ENCODE measurements at places on chromosomes 12 and 14. TPM values are rescaled to one million over a fixed set of nuclear protein-coding genes. Genes with fewer than 3 reads are reported as not detected.
A peak's percentile ranks its signal among the peaks of the same experiment; 100 is the strongest.

DNA sequence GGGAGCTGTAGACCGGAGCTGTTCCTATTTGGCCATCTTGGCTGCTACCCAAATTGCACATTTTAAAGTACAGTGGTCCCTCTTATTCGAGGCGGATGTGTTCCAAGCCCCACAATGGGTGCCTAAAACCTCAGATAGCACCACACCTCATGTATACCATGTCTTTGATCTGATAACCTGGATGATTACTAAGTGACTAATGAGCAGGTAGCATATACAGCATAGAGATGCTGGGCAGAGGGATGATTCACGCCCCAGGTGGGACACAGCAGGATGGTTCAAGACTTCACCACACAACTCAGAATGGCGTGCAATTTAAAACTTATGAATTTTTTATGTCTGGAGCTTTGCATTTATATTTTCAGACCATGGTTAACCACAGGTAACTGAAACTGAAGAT lies 255.0 kb downstream of the AKAP6 start:
- DNase-seq, result no peak

- DNase-seq, result no peak
Measured at GRCh38 chr12:4270831-4271716, 2.5 kb upstream of the CCND2 start.

- peak; percentile 91 for DNase-seq
Measured at GRCh38 chr14:23154964-23155587, 28.4 kb downstream of the SLC7A8 start.

- no peak for DNase-seq
Measured at GRCh38 chr14:22976620-22977433, 5.5 kb downstream of the AJUBA start.

DNA sequence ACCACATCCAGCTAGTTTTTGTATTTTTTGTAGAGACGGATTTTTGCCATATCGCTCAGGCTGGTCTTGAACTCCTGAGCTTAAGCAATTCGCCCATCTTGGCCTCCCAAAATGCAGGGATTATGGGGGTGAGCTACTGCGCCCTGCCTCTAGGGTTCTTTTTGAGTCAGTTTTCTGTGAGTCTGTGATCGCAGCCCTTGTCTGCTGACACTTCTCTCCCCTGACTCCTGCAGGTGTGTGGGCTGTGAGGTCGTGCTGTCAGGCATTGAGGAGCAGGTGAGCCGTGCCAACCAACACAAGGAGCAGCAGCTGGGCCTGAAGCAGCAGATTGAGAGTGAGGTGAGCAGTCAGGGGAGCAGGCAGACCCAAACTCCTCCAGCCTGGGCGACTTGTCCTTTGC lies 6.3 kb downstream of the COPS7A start:
- DNase-seq, result no peak

- DNase-seq, result no peak
Measured at GRCh38 chr14:31162910-31163649, 44.5 kb downstream of the HECTD1 start.

GRCh38 chr12:110661337-110661972 lies 27.5 kb downstream of the HVCN1 start:
- no peak for DNase-seq

DNA sequence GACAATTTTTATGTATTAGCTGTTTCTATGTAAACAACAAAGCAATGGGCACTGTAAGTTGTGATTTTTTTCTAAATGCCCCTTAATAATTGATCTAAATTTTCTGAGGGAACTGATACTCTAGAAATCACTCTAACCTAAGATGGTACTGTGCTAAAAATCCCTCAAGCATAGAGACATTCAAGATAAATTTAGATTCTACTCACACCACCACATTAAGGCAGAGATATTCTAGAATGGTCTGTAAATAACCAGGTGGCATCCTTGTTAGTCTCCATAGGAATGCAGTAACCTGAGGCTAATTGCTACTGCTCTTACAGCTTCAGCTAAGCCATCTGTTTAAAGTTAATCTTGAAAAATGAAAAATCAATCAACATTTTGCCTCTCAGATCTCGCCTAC lies 87.3 kb downstream of the SLC41A2 start:
- no peak for DNase-seq

DNA sequence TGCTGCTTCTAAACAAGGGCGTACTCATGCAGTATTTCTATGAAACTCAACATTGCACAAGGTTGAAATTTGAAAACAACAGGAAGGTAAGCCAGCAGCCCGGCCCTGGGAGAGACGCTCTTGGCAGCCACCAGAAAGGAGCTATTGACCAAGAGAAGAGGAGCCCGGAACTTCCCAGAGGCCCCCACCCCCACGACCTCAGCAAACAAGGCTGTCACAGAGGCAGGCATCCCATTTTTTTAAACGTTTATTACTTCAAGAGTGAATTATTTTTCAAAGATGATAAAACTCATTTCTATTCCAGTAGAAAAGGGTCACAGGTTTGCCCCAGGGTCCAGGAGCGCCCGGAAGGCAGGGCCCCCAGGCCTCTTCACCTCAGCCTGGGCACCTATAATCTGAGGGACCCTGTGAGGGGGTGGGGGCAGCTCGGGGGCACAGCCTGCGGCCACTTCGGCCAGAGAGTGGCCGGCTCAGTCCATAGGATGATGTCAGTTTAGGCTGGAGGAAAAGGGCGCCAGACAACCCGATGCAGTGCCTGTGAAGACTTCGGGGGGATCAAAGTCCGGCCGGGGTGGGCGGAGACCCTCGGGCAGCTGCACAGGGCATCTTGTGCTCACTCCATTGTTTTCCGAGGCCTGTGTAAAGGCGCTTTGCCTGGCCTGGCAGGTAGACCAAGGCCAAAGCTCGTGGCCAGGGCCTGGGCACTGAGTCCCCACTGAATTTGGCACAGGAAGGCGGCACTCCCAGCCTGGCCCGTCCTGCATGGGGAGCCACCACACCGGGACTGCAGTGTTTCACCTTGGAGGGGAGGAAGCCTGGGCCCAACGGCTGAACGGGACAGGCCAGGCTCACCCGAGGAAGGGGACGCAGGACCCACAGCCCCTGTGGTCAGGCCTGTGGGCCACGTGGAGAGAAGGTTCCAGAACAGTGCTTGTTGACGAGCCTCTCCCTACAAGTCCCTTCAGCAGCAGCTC lies 86.0 kb downstream of the SCARB1 start:
- peak; percentile 83 for DNase-seq

DNA sequence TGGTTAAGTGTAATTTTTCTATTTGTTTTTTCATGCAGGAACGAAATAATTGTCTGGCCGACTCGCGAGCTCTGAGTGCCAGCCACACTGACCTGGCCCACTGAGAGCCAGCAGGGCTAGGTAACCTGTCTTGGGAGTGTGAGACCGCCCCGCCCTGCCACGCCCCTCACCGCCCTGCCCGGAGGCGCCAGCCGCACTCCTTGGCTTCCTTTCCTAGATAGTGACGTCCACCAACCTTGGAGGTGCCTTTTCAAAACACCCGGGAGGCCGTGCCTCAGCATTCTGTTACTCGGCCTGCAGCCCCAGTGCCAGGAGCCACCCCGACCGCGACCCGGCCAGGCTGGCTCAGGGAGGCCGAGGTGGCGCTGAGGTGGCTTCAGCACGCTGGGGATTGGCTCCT lies 21.7 kb downstream of the XRCC3 start:
- DNase-seq, result peak; percentile 60

DNA sequence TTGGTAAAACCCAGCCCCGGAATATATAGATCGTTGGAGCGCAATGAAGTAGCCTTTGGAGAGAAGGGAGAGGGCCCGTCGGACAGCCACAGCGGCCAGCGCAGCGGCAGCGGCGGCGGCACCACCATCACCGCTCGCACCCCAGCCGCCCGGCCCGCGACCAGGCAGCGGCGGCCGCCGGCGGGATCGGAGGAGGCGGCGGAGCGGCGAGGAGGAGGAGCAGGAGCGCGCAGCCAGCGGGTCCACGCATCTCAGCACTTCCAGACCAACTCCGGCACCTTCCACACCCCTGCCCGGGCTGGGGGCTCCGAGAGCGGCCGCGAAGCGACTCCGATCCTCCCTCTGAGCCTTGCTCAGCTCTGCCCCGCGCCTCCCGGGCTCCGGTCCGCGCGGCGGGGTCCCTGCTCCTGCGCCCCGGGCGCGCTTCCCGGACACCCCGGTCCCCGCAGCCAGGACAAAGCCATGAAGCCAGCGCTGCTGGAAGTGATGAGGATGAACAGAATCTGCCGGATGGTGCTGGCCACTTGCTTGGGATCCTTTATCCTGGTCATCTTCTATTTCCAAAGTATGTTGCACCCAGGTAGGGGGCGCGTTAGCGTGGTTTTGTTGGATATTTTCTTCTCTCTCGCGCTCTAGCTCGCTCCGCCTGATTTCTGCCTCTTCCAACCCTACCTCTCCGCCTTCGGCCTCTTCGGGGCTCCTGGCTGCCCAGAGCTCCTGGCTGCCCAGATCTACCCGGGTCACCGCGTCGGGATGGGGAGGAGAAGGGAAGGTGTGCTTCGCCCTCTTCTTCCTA lies 400 bp downstream of the CHST11 start:
- DNase-seq, result peak; percentile 77

DNA sequence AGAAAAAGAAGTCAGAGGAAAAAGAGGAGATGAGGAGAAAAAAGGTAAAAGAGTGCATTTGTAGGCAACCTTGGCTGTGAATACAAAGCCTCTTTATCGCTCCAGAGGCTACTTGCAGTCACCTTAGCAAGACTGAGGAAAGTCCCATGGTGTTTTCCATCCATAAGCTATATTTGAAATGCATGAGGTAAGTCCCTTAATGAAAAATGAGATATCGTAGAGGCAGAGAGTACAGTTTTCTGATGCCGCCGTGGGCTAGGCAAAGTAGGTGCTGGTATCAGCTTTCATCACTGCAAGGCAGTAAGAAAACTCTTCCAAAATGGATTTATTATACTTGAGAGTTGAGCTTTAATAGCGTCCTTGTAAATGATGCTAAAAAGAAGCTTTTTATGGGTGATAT lies 186.8 kb downstream of the ASCL1 start:
- no peak for DNase-seq

DNA sequence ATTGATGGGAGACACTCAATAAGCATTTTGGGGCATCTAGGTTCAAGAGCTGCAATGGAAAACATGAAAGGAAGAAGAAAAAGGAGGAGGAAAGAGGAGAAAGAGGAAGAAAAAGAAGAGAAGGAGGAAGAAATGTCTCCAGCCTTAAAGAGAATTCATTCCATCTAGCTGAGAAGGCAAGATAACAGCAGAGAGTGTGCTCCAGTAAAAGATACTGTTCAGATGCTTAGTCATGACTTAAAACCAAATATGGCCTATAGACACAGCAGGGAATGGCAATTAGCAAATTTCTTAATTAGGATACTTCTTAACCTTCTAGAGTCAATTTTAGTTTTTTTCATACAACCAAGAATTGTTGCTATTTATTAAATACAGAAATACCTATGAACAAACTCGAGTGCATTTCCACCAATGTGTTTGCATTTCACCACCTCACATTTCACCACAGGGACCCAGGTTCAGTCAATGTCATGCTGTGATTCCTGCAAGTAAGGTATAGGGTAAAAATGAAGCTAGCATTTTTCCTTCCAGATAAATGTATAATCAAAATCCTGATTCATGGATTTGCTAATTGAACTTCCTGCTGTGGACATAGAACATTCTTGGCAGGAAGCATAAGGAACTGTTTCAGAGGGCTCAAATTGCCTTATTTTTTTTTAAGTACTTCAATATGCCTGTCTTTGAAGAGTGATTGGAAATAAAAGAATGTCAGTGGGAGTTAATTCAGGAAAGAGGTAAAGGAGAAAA lies 177.8 kb downstream of the RPS29 start:
- DNase-seq, result no peak

DNA sequence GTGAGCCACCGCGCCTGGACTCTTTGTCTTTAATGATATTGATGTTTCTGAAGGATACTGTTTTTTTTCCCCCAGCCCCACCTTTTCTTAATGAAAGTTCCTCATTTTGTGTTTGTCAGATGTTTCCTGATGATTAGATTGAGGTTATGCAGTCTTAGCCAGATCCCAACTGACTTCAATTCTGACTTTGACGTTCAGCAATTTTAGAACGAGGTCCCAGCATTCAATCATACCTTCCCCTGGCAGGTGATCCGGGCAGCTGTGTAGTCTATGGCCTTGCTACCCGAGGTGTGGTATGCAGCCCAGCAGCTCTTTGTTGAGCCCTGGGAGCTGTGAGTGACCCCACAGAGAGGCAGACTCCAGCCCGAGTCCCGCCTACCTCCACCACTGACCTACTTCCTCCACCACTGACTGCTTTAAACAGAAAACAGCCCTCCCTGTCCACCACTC lies 82.7 kb downstream of the LGMN start:
- DNase-seq, result no peak

DNA sequence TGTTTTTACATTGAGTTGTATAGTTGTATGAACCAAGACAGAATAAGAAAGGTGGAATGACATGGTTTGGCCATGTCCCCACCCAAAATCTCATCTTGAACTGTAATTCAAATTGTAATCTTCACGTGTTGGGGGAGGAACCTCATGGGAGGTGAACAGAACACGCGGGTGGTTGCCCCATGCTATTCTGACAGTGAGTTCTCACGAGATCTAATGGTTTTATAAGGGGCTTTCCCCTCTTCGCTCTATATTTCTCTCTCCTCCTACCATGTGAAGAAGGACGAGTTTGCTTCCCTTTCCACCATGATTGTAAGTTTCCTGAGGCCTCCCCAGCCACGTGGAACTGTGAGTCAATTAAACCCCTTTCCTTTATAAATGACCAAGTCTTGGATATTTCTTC lies 25.3 kb downstream of the DDHD1 start:
- no peak for DNase-seq

- no peak for DNase-seq
Measured at GRCh38 chr14:73613046-73613383, 698 bp downstream of the ACOT6 start.

DNA sequence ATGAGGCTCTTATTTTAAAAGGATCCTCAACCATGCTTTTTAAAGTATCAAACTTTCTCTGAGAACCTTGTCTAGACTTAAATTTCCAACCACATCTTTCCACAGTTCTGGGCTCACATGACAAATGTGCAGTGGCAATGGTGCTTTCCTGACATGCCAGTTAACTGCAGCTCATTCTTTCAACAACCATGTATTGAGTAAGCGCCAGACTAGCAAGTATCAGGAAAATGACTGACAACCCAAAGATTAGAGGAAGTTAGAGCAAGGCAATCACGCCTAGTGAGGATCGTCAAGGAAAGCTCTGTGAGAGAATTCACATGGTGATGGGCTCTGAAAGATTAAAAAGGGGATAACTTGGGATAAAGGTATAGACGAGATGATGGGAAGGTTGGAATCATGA lies 35.8 kb downstream of the FLVCR2 start:
- DNase-seq, result no peak

- DNase-seq, result no peak
Measured at GRCh38 chr14:52875707-52876106, 75.1 kb downstream of the FERMT2 start.

- no peak for DNase-seq
Measured at GRCh38 chr14:49464885-49465284, 121.3 kb downstream of the RPS29 start.

DNA sequence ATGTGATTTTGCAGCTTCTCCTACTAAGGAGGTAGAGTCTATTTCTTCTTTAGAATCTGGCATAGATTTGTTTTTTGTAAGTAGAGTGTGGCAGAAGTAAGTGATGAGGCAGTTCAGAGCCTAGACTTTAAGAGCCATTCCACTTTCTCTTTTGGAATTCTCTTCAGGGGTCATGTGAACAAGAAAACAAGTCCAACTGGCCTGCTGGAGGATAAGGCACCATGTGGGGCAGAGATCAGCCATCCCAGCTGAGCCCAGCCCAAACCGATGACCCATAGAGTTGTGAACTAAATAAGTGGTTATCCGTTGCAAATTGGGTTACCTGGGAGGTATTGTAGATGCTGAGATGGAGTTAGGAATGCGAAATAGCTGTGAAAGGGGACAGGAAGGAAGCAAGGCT lies 60.3 kb upstream of the TBPL2 start:
- DNase-seq, result no peak

Gene ITGA7
- 17.4 TPM for total RNA-seq

Gene TAS2R20
- 3.6 TPM for total RNA-seq

Gene ABHD12B
- not detected for total RNA-seq

Gene ARHGAP9
- 3.5 TPM for total RNA-seq

Gene PABPN1
- 113 TPM for total RNA-seq

Gene RPS29
- 4,896 TPM for total RNA-seq

Gene CYP27B1
- 0.14 TPM for total RNA-seq

All from prostate gland (tissue), 2 donors.